Activated CD4-positive, alpha-beta T cell treated with anti-CD3 and anti-CD28 coated beads for 1 hour (primary cell): ENCODE measurements at places on chromosomes 4 and X.

GRCh38 chrX:104195013-104195412 lies 28.8 kb downstream of the FAM199X start:
- DNase-seq: no peak

GRCh38 chr4:20761382-20761781 lies 61.1 kb downstream of the PACRGL start:
- DNase-seq: no peak

DNA sequence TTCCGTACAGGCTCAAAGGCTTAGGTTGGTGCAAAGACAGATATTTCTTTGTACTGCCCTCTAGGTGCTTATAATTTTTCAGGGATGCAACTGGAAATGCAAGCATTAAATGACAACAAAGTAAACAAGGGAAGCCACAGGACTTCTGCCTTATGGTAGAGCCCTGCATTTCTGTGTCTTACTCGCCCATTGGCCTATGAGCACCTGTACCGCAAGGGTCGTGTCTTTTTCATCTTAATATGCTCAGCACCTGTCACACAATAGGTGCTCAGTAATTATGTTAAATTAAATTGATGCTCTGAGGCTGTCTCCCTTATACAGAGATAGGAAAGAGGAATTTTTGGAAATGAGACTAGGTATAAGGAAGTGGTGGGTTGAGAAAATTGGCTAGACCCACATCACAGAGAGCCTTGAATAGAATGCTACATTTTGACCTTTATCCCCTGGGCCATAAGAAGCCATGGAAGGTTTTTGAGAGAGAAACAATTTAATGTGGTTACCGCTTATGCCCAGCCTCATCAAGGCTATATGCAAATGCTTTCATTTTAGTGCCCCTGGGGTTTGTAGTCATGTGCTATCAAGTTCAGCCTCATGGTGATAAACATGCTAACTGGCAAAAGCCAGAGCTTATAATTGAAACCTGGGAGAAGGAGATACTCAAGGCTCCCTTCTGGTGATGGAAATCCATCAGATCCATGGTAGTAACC lies 16.3 kb downstream of the VSIG4 start:
- DNase-seq: no peak

DNA sequence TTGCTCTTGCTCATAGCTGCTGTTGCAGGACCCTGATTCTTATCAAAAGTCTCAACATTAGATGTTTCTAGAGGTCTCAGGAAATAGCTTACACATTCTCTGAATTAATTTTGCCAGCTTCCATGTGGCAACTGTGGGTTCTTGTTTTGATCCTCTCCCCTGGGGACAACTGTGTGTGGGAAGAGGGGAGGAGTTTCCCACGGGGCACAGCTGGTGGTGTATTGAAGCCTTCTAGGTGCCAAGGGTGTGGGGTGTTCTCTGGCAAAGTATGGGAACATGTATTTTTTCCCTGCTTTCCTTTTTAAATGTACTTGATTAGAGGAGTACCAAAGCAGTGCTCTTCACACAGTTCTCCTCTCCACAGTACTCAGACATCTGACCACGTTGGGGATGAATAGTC lies 212.7 kb downstream of the RPA4 start:
- no peak for DNase-seq
